ENCODE measurements at places on chromosomes 5 and 9.

DNA sequence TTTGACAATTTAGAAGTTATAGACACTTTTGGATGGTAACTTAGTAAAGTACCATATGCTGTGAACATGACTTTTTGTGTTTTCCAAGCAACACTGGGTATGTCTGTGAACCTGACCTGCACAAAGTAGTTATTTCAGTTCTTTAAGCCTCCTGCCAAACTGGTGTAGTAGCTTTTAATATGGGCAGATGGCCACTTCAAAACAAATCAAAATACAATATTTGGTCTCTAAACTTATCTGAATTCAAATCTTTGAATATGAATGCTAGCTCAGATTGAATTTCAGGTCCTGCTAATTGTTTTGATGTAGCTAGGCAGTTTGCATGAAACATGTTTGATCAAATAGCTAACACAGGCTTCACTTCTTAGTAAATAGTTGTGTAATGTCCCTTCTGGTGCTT is 1176.7 kb upstream of the CDH9 start:
- no peak for DNase-seq

- DNase-seq: no peak
Measured at GRCh38 chr5:50808406-50808805, 142.0 kb downstream of the PARP8 start.

- peak; percentile 58 for DNase-seq
Measured at GRCh38 chr5:149837680-149838269, 106.8 kb downstream of the PDE6A start.

GRCh38 chr5:2742921-2743679 is 8.4 kb downstream of the IRX2 start:
- DNase-seq: peak; percentile 1

DNA sequence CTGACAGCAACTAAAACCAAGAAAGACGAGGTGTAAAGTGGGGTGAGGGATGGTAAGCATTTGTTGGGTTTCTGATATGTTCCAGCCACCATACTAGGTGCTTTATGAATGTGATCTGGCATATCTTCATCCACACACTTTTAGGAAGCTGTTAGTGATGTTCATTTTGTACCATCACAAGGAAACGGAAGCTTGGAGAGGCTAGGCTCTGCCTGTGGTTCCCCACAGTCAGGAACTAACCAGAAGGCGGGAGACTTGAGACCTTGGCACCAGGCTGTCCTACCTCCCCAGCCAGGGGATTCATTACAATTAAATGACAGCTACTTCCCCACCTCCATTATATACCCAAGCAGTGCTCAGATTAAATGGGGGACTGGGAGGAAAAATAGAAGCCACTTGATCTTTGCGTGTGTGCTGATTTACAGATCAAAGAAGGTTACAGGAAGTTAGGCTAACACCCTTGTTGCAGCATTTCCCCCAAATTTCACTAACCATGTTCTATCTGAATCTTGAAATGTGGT is 43.0 kb downstream of the SFXN1 start:
- DNase-seq: no peak

- DNase-seq: peak; percentile 6
Measured at GRCh38 chr5:170681013-170681433, 102.5 kb upstream of the GABRP start.

GRCh38 chr9:16361118-16361517 is 509.4 kb downstream of the BNC2 start:
- peak; percentile 30 for DNase-seq

DNA sequence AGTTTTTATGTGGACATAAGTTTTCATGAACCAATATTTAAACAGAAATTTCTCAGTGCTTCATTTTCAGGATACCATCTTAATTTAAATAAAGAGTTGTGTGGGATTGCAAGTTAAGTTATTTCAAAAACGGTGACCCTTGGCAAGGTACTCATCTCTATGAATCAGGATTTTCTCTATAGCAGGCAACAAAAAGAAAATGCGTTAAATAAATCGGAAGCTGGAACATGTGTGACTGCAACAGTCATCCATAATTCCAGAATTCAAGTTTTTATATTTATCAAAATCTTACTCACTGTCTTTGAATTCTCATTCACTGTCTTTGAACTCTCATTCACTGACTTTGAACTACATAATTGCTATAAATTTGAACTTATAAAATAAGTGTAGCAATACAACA is 5.8 kb upstream of the RECK start:
- DNase-seq: no peak

DNA sequence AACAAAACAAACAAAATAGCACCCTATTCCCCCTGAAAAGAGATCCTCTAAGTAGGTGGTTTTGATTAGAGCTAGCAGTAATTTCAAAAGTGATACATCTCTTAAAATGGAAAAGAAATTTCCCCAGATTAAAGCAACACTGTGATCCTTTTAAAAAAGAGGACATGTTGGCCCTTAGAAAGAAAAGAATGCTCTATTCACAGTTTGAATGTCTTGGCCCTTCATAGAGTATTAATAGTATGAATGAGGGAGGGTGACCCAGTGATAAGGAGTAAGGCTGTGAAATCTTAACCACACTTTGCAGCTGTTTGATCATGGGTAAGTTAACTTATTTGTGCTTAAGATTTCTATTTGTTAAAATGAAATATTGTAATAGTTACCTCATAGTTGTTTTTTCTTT is 467.7 kb upstream of the MEF2C start:
- DNase-seq: no peak

Measured in AG10803 (cell line).